Activated CD8-positive, alpha-beta memory T cell treated with anti-CD3 and anti-CD28 coated beads for 48 hours (primary cell): ENCODE measurements at places on chromosomes 3 and 15.

DNA sequence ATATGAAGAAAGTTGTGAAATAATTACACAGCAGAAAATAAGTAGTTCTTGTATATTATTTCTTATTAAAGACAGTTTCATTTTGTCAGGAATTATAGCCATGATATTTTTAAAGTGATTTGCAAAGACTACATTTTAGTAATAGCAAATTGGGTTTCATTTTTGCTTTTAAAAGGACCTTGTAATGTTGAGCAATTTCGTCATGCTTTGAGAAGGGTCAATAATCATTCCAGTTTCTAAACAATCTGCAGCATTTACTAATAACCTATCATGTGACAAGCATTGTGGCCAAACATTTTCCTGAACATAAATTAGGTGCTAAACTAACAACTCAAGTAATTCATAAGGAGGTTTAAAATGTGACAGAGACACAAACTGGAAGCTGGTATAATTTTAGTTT lies 214.4 kb upstream of the CBLB start:
- no peak for DNase-seq

- DNase-seq, result no peak
Observed at GRCh38 chr3:135172191-135172869, 377.3 kb downstream of the EPHB1 start.

- DNase-seq, result no peak
Observed at GRCh38 chr15:83352119-83352518, 67.7 kb upstream of the BNC1 start.

GRCh38 chr3:6448011-6448410 lies 412.9 kb upstream of the GRM7 start:
- DNase-seq, result no peak

DNA sequence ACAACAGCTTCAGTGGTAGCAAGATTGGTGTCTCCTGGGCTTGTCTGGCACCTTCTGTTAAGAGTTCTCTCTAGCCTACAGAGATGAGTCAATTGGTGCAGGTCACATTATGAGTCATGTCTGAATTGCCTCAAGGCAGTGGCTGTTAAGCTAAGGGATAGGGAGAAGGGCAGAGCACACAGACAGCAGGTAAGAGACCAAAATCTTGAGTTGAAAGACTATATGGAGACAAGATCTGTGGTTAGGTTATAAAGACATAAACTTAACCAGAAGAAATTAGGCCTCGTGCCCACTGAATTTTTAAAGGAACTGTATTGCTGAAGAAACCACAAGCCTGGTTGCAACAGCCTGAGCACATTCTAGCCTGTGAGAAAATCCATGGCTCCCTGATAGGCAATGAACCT lies 19.2 kb upstream of the KPNA1 start:
- peak; percentile 9 for DNase-seq

- no peak for DNase-seq
Observed at GRCh38 chr3:87088430-87088992, 97.6 kb upstream of the VGLL3 start.

- no peak for DNase-seq
Observed at GRCh38 chr3:58508437-58508836, 16.5 kb downstream of the KCTD6 start.

DNA sequence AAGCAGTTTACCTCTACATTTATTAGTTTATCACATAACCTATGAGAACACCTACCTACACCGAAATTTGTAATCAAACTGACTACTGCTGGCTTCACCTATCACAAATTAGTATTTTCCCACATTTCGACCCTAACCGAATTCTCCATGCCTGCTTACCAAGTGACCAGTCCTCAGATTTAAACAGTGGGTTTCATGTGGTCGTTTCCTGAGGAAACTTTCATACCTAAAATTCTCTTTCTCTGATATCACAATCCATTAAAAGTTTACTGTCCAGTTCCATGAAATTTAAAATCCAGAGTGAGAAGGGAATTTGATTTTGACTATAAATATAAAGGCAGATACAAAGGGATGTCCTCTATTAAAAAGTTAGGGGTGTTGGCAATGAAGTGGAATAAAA lies 1.9 kb downstream of the PLOD2 start:
- DNase-seq, result no peak

GRCh38 chr3:56940976-56941375 lies 119.5 kb upstream of the SPATA12 start:
- no peak for DNase-seq

GRCh38 chr3:25043749-25044148 lies 384.3 kb upstream of the RARB start:
- DNase-seq, result no peak

DNA sequence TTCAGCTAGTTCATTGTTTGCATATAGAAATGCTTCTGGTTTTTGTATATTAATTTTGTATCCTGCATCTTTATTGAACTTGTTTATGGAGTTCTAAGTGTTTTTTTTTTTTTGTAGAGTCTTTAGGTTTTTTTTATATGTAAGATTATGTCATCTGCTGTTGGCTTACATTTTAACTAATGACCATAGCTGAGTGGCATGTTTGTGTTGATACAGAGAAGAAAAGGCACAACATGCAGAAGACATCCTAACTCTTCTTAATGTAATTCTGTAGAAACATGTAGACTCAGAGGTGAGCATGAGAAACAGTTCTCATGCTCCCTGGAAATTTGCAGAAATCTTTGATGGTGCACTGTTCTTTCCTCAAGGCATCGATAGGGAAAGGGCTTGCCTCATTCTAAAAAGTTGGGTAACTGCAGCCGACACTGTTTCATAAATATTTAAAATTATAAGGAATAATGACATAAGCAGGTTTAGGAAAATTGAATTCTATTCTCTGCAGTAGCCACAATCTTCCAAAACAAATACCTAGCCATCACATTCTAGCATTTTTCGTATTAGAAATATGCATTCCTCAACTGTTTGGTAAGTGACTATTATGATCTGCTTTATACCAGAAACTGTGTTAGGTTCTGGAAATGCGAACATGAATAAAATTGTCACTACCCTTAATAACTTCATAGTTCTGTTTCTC lies 499.6 kb upstream of the KCNMB2 start:
- no peak for DNase-seq

- no peak for DNase-seq
Observed at GRCh38 chr3:184343200-184343876, 5.9 kb downstream of the FAM131A start.

GRCh38 chr3:33130144-33130543 lies 16.3 kb downstream of the CRTAP start:
- DNase-seq, result no peak

GRCh38 chr3:124887177-124887931 lies at the start of gene ITGB5:
Gene ITGB5, minus strand, starts transcription at chr3:124887365. Its CDS starts 365 bp downstream, at chr3:124887000.
- DNase-seq, result no peak

DNA sequence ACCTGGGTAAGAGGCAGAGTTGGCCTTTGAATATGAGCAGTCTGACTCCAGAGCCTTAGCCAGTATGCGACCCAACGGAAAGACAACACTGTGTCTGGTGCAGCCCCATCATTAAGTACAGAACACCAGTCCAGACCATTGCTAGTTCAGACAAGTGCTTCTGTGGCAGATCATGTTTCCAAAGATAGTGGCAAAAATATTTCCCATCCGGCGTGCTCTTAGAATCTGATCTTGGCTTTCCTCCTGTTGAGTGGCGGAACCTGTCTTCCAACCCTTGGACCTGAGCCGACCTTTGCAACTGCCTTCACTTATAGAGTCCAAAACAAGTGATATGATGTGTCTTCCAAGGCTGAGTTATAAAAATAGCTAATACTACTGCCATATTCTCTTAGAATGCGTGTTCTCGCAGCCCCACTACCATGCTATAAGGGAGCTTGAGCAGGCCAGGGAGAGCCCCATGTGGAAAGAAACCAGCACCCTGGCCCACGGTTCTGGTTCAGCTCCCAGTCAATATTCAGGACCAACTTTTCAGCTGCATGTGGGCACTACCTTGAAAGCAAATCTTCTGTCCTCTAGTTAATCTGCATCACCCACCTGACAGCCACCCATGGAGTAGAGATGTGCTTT lies 322.4 kb upstream of the SLCO3A1 start:
- DNase-seq, result no peak

GRCh38 chr3:157499342-157499963 lies 3.8 kb downstream of the VEPH1 start:
- no peak for DNase-seq

GRCh38 chr3:101248736-101249135 lies 71.6 kb downstream of the IMPG2 start:
- DNase-seq, result no peak

DNA sequence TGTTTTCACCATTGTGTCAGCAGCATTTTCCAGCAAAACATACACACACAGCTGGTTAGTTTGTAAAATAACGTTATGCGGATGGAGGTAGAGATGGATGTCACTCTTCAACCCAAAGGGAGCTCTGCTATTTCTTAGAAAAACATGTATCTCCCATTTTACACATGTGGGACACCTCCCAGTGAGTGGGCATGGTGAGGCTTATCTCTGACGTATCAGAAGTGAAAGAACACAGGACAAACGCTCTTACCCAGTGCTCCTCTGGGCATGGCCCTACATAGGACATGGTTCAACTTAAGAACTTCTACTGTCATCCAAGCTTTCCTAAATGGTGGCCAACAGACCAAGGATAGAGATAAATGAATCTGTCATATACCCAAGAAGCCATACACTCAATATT lies 2.1 kb downstream of the FAM240A start:
- DNase-seq, result no peak

DNA sequence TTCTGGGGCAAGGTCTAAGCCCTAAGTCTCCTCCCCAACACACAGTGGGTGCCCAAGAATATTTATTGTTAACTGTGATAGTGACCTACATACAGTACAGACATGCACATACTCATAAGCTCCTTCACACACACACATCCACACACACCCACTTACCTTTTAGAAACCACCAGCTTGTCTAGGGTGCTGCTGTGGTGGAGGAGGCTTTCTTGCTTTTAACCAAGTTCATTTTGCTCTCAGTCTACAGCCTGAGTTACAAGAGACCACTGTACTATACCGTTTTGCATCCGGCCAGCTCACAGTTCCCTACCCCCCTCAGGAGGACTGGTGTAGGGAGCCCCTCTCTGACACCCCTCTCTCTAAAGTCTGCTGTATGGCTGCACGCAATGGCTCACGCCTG lies 16.7 kb downstream of the DAPK2 start:
- DNase-seq, result no peak

- DNase-seq, result no peak
Observed at GRCh38 chr3:165775824-165776223, 61.4 kb downstream of the BCHE start.

GRCh38 chr15:100786139-100786531 lies 93.5 kb upstream of the ALDH1A3 start:
- DNase-seq, result no peak

DNA sequence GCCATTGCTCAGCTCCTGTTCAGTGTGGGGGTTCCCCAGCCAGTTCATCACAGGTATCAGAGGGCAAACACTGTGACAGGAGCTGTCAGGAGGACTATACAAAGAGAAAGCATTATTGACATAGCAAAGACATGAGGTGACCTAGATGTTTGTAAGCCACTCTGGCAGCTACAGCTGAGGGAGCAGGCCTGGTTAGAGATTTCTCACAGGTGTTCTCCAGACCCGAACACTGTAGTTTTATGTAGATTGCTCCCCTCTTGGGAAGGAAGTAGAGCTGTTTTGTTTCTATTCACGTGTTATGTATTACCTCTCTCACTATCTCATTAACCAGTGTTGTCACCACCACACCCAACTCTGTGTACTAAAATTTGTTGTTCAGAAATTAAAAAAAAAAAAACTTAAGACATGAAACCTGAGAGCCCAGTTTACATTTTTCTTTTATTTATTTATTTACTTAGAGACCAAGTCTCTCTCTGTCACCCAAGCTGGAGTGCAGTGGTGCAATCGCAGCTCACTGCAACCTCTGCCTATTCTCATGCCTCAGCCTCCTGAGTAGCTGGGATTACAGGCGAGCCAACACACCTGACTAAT lies 123.7 kb downstream of the RBPMS2 start:
- no peak for DNase-seq

DNA sequence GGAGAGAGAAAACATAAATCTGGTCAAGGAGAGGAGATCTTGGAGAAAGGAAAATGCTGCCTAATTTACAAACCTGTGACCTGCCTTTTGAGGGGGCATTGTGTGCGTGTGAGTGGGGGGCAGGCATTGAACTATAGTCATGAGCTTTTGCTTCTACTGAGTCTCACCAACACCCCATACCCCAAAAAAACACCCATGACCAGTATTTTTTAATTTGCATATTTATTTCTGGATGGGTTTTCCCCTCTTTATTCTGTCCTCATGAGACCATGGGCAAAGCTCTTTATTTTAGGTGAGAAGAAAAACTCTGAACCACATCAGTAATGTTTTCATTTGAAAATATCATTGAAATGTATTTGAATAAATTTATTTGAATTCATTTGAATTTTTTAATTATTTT lies 20.6 kb downstream of the CD80 start:
- no peak for DNase-seq

GRCh38 chr3:40923143-40923542 lies 276.2 kb upstream of the CTNNB1 start:
- no peak for DNase-seq

DNA sequence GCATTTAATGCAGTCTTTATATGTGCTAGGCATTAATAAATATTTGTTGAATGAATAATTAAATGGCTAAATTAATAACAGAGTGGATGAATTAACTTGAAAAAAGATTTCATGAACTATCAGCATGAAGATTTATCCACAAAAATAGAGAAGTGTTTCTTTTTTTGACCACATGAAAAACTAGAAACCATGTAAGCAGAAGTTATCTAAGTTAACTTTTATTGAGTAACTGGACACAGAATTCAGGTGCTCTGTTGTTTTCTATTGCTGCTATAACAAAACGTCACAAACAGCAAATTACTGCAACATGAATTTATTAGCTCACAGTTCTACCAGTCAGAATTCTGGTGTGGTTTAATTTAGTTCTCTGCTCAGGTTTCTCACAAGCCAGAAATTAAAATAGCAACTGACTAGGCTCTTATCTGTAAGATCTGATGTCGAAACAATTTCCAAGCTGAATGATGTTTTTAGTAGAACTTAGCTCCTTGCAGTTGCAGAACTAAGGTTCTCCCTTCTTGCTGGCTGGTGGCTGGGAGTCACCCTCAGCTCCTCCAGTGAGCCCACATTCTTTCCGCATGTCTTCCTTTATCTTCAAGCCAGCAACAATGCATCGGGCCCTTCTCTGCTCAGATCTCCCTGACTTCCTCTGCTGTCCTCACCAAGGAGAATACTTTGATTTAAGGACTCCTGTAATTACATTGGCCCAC lies 810.2 kb upstream of the ALCAM start:
- no peak for DNase-seq

DNA sequence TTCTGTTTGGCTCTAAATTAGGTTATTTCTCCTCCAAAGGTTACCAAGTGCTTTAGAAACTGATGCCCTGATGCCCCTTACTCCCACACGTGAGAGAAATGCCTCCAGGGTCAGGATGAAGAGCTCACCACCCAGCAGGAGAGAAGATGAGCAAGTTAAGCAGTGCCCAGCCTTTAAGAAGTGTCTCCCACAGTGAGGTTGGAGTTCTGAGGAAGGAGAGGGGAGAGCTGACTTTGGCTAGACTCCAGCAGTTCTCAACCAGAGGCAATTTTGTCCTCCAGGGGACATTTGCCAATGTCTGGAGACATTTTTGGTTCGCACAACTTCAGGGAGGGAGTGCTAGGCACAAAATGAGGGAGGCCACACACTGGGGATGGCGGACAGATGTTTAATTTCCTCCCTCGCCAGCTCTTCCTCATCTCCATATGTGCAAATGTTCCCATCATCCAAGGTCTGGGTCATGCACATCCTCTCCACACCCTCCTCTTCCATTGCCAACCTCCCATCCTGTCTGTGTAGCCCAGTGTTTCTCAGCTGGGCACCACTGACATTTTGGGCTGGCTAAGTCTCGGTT lies 50.6 kb upstream of the SLC7A14 start:
- no peak for DNase-seq
